ENCODE measurements at places on chromosomes 7 and 10.

- DNase-seq: no peak
Measured at GRCh38 chr10:31172925-31173324, 141.3 kb upstream of the ZNF438 start.

DNA sequence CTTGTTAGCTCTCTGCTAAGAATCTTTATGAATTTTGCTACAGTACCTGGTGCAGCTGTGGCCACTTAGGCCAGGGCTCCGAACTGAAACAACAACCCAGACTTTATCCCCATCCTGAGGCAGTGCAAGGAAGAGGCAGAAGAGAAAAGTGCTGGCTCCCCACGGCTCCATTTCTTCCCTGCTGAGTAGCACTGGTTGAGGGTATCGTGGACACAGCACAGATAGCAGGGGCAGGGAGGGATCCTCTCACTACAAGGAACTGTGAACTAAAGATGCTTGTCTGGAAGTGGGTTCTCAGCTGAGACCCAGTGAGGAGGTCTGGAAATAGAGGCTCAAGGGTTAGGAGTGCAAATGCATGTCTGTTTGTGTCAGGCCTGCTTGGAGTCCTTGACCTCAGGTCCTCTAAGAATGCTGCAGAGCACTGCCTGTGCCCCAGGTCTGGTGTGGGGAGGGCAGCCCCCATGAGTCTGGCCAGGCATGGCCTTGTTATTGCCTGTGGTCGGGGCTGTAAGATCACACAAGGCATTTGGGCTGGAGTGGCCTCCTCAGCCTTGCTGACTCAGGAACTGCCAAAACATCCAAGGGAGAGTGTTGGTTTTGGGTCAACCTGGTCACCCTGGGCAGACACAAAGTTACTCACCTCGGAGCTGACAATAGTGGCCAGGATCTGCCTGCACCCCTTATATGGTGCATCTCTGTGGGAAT is 58.1 kb downstream of the DMBT1 start:
- no peak for DNase-seq

DNA sequence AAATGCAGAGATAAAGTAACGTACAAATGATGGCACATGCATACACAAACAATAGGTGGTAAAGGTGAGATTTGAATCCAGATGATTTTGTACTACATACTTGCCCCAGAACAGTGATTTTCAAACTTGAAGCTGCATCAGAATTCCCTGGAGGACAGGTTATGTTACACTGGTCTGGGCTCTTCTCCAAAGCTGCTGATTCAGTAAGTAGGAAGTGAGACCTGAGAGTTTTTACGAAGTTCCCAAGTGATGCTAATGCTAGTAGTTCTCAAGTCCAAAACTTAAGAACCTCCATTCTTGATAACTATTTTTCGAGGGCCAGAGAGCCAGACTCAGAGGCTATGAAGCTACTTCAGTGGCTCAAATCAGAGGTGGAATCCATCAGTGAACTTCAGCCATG is 159.0 kb upstream of the POM121L12 start:
- no peak for DNase-seq

DNA sequence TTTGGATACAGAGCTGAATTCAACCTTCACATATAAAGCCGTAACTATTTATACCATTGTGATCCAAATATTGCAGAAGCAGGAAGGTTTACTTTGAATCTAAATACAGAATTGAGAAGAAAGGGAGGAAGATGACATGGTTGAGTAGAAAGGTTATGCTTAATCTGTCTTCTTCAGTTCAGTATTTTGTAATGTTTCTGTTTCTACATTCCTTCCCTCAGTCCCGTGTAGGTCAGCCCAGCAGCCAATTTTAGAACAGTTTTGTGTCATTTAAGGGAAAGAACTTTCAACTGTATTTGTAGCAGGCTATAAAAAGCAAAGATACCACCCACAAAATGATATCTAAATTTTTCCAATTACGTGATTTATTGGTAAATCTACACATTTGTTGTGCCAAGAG is 97.4 kb downstream of the CPED1 start:
- no peak for DNase-seq

- DNase-seq: no peak
Measured at GRCh38 chr10:29249018-29249417, 39.9 kb upstream of the LYZL1 start.

GRCh38 chr7:133912916-133913697 is 214.0 kb upstream of the LRGUK start:
- no peak for DNase-seq

GRCh38 chr7:96870934-96871333 is 134.4 kb upstream of the DLX6 start:
- DNase-seq: no peak

DNA sequence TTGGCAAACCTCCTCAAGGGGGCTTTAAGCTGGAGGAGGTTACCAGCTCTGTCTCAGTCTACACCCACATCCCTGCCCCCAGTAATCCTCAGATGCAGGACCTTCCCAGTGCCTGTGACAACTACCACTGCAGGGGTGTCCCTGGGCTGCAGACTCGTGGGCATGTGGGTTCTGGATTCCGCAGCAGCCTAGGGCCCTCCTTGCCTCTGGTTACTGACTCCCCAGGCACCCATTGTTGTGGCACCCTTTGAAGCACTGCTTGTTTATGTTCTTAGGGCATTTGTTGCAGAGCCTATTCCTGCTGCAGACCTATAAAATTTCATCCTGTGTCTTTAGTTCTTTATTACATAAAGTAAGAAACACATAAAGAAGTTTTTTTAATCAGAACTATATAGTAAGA is 51.1 kb upstream of the GJD4 start:
- DNase-seq: no peak

DNA sequence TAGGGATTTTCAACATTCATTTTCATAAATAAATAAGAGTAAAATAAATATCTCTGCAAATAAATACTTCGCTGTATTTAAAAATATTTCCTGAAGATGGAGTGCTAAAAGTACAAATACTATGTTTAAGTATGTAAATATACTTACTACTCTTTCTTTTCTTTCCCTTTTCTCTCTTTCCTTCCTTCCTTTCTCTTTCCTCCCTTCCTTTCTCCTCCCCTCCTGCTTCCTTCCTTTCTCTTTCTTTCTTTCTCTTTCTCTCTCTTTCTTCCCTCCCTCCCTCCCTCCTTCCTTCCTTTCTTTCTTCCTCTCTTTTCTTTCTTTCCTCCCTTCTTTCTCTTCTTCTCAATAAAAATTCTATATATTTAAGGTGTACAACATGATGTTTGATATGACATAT is 496.1 kb downstream of the CCSER2 start:
- DNase-seq: no peak

DNA sequence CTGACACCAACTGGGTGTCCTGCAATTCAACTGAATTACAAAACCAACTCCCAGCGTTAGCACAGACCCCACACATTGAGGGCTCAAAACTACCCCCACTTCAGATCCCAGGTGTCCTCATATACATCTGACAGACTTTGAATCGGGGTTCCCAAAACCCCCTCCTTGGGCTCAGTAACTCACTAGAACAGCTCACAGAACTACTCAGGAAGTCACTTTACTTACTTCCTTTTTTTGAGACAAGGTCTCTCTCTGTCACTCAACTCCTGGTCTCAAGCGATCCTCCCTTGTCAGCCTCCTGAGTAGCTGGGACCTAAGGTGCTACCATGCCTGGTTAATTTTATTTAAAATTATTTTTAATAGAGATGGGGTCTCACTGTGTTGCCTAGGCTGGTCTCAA is 456.0 kb downstream of the SDK1 start:
- DNase-seq: no peak

DNA sequence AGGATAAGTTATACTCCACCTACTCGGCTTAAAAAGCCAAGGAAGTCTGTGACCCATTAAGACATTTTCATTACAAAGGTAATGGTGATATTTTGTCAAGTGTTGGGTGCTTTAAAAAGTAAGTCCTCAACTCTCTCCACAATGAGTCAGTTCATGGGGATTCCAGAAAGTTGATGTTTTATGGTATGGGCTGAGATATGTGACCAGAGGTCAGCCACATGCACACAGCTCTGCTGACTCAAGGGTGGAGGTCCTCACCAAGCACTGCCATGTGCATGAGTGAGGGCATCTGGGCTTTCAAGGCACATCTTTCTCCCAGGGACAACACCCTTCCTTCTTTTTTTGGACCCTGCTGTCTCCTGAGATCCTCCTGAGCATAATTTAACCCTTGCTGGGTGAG is 292.9 kb downstream of the PTEN start:
- DNase-seq: no peak

- DNase-seq: no peak
Measured at GRCh38 chr7:115070311-115070710, 148.4 kb downstream of the MDFIC start.

GRCh38 chr10:110733218-110733952 is 89.2 kb downstream of the RBM20 start:
- DNase-seq: no peak

GRCh38 chr10:102782673-102783551 is 39.2 kb downstream of the WBP1L start:
- no peak for DNase-seq

- peak; percentile 49 for DNase-seq
Measured at GRCh38 chr7:151313857-151314256, 27.8 kb upstream of the NUB1 start.

DNA sequence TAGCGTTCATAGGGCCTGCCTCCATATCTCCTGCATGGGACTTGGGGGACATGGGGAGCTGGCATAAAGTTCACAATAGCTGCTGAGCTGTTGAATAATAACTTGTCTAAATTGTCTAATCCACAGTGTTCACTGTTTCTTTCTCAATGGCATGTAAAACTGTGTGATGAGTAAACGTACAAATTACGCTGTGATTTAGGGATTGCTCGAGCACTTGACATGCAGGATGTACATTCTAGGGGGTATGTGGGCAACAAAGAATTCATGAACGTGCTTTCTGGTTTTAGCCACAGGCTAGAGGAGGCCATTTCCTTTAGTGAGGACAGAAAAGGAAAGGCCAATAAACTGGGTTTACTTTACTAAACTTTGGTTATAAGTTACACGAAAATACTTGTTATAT is 534.2 kb upstream of the ZWINT start:
- DNase-seq: no peak

GRCh38 chr7:7820939-7821338 is 102.5 kb upstream of the RPA3 start:
- no peak for DNase-seq

DNA sequence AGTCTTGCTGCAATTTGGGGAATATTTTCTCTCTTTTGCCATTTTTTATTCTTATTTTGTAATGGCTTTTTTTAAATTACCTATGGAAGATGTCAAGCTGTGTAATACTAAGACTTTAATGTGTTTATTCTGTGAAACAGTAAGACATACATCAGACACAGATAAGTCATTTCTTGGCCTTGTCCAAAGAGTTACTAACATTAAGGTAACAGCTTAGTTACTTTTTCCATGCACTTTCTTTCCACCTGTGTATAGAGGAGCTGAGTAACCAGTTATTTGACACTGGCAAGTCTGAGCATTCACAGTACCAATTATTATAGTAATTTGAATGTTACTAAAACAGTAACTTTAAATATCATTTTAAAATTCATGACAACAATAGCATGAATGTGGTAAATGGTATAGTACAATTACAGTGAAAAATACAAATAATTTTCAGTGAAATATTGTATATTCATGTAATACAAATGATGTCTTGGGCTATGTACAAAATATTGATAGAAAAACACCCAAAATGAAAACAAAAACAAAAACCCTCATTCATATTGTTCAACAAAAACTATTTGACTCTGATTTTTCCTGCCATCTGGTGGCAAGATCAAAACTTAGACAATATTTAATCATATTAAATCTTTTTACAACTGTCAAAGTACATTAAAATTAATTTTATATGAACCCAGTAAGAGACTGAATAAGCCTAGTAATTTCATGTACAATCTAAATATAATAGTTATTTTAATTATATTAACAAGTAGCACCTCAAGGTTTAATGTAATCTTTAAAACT is 259.8 kb upstream of the SEMA3A start:
- no peak for DNase-seq

DNA sequence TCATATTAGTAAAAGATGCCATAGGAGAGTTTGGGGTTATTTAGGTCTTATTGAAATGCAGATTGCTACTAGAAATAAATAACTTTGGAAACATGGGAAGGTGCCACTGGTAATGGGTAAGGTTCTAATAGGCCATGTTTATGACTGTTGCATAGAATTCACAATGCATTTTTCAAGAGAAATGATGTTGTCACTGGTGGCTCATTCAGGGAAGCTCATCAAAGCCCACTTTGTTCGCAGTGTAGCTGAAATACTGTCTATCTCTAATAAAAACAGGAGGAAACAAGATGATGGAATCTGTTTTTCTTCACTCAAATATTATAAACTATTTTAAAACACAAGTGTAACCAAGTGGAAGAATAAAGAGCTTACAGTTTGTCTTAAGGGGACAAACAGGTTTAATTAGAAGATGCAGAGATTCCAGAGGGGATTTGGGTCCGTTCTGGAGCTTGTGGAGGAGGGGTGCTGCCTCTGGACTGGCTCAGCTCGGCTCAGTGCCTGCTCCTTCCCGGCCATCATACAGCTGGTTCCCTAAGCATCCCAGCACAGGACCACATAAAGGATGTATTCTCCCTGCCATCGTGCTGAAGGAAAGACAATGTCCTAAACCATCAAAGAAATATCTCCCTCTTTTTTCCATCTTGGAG is 20.4 kb downstream of the OPALIN start:
- DNase-seq: peak; percentile 42

DNA sequence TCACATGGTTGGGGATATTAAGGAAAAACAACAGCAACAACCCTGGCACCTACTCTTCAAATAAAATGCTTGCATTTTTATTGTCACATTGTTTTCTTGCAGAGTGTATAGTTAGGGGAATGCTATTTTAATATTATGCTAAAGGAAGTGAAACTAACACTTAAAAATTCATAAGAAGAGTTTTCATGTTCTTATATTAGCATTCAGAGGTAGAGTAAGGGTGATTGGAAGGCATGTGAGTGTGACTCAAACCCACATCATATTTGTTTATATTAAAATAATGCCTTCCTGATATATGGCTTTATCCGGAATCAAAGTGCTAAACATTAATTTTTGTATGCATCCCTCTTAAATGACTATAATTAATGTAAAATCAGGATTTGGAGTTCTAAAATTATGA is 59.8 kb upstream of the TES start:
- no peak for DNase-seq

GRCh38 chr7:2530071-2530987 is 10.8 kb downstream of the LFNG start:
- no peak for DNase-seq

GRCh38 chr7:26216049-26216448 is 14.5 kb downstream of the CBX3 start:
- DNase-seq: no peak

DNA sequence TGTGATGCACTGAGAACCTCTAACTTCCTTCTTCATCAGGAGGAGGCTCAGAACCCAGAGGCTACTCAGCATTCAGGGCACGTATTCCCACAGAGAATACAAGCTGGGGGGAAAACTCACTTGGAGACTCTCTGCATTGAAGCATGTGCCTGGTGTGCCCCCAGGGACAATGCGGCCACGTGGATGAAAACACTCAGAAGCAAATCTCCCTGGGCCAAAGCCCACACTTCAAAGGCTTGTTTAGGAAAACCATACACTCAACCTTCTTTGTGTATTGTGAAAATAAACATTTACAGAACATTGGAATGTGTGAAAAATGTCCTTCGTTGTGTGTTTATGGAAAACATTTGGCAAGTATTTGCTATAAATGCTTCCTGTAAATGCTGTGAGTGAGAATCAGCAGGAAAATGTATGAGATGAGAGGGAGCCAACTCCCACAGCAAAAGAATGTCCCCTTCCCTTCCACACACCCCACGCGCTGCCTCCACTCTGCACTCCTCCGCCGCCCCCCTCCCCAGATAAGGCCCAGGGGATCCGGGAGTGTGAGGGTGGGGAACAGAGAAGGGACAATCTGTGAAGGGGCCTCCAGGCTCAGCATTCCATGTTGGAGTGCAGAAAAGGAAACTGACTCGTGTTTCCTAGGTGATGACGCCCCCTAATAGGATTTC is 339.5 kb downstream of the ELMO1 start:
- no peak for DNase-seq

GRCh38 chr10:69268761-69269416 is 9.4 kb upstream of the HK1 start:
- DNase-seq: no peak

All from islet precursor cell (in vitro differentiated cells).